ENCODE measurements at places on chromosomes 12 and 14. TPM values are rescaled to one million over a fixed set of nuclear protein-coding genes. Genes with fewer than 3 reads are reported as not detected.

REM2 gene
- 0.93 TPM for total RNA-seq

HOXC4 gene
- not detected for total RNA-seq

OASL gene
- 2.6 TPM for total RNA-seq

HEBP1 gene
- 25.0 TPM for total RNA-seq

SLC25A21 gene
- total RNA-seq = not detected

IL31 gene
- total RNA-seq = not detected

LPAR5 gene
- total RNA-seq = 5.1 TPM

ALDH1L2 gene
- 0.36 TPM for total RNA-seq

SLC7A7 gene
- total RNA-seq = 0.78 TPM

MRPS35 gene
- 49.3 TPM for total RNA-seq

RASSF9 gene
- total RNA-seq = not detected

GPRC5D gene
- not detected for total RNA-seq

GUCY2C gene
- total RNA-seq = not detected

BICDL1 gene
- 158 TPM for total RNA-seq

ISCU gene
- total RNA-seq = 158 TPM

ZNF268 gene
- 15.2 TPM for total RNA-seq

COL2A1 gene
- not detected for total RNA-seq

ATP5MC2 gene
- 319 TPM for total RNA-seq

C12orf76 gene
- 12.7 TPM for total RNA-seq

PCED1B gene
- total RNA-seq = 149 TPM

FOXG1 gene
- not detected for total RNA-seq

ART4 gene
- not detected for total RNA-seq

GLI1 gene
- total RNA-seq = not detected

SLC5A8 gene
- not detected for total RNA-seq

NID2 gene
- not detected for total RNA-seq
